ENCODE measurements at places on chromosomes 12 and 14.

DNA sequence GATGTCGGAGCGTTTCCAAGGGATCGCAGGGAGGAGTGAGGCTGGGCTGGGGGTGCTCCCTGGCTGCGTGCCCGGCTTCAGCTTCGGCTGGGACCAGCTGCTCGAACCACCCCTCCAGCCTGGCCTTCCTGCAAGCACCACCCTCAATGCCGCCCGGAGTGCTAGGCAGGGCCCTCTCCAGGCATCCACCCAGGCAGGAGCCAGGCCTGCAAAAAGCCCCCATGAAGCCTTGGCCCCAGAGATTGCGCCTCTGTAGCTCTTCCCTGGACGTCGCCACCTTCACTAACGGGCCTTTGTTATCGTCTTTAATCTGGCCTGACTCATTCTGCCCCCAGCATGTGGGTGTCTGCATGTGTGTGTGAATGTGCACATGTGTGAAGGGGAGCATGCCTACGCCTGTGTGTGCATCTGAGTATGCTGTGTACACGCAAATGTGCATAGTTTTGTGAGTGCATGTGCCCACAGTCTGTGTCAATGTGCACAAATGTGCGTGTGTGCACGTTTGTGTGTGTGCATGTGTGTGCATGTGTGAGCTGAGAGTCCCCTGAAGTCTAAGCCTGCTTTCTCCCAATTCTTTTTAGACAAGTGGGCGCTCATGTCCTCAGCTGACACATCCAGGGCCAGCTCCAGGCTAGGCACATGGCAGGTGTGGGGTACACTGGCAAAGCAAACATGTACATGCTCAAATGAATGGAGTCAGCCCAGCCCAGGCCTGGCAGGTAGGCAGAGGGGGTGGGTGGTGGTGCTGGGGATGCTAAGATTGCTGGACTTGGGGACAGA is 195.4 kb upstream of the C14orf180 start:
- no peak for DNase-seq

- DNase-seq: no peak
These were observed 65.6 kb downstream of the ZC3H14 start for GRCh38 chr14:88628462-88628861.

DNA sequence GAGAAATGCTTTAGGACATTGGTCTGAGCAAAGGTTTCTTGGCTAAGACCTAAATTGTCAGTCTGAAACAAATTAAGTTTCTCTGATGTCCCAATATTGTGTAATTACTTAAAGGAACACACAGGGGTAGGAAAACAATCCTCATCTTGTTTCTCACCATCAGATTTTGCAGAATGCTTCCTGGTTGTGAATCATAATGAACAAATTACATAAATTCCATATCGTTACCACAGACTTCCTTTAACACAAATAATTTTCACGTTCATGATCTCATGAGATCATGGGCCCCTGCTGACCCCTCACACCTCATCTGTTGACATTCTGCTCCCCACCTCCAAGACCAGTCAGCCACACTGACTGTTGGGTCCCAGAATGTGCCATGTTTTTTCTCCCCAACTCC is 194.1 kb downstream of the MON2 start:
- no peak for DNase-seq

DNA sequence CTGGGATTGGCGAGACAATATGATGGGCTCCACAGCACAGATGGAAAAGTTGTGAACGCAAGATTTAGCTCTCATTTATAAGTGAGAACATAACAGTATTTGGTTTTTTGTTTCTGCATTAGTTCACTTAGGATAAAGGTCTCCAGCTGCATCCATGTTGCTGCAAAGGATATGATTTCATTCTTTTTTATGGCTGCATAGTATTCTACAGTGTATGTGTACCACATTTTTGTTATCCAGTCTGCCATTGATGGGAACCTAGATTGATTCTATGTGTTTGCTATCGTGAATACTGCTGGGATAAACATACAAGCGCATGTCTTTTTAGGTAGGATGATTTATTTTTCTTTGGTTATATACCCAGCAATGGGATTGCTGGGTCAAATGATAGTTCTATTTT is 23.6 kb downstream of the TBK1 start:
- DNase-seq: no peak

GRCh38 chr14:106556665-106557289 is 1030.4 kb downstream of the TMEM121 start:
- peak; percentile 58 for DNase-seq

- no peak for DNase-seq
These were observed 24.4 kb downstream of the GLRX5 start for GRCh38 chr14:95559203-95559602.
